ENCODE measurements at places on chromosomes 2 and 18.

- DNase-seq = no peak
Measured at GRCh38 chr2:239462191-239462515, 61.3 kb upstream of the HDAC4 start.

GRCh38 chr2:207481924-207482323 lies 47.8 kb upstream of the CREB1 start:
- DNase-seq = no peak

DNA sequence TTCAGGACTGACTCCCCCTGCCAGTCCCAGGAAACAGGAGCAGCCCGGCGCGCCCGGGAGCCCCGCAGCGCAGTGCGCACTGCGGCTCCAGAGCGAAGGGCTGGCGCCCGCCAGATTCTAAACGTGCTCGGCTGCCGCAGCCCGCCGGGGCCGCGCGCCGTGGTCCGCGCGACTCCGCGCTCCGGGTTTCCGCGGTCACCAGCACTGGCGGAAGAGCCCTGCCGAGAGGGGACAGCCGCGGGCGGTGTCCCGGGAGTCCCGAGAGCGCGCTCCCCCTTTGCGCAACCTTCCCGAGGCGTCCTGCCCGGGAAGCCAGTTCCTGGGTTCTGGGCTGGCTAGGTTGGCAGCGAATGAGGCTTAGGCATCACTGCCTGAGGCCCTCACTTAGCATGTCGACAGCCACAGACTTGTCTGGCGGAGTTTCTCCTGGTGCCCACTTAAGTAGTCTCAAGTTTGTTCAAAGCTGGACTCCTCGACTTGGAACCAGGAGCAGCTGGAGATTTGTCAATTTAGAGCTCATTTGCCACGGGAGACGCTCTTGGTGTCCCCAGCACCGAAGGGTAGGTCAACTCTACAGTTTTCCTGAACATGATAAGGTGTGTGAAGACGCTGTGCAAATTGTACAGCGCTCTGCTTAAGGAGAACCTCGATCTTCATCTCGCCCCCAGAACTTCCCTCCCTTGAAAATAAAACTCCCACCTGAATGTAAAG lies 1.5 kb upstream of the VSNL1 start:
- DNase-seq = no peak

- DNase-seq = peak; percentile 100
Measured at GRCh38 chr2:142874293-142874814, 3.1 kb upstream of the KYNU start.

DNA sequence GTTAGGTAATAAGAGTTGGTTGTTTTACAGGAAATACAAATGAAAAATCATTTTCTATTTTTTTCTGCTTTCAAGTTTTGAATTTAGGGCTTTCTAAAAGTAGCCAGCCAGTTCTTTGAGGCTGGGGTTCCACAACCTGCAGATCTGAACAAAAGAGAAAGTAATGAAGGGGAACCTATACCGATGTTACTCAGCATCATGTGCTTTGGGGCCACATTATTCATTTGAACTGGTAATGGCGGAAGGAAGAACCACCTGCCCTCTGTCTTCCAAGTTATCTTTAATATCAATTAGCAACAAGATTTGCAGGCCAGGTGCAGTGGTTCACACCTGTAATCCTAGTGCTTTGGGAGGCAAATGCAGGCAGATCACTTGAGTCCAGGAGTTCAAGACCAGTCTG lies 12.9 kb upstream of the MRO start:
- no peak for DNase-seq

DNA sequence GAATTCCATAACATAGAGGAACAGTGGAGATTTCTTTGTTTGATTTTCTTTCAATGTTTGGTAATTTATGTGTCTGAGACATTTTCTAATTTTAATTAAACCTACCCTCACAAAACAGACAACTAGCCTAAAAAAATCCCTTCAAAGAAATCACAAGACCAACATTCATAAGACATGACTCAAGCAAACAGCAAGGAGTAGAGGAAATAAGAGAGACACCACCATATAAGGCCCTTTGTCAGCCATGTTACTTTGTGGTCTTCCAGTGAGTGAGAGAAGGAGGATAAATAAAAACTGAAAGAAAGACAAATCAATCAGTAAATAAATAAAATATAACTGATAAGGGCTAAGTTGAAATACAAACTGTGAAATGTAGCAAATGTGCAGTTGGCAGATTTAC lies 830.8 kb upstream of the SLC39A10 start:
- no peak for DNase-seq

- DNase-seq = no peak
Measured at GRCh38 chr2:190216829-190217228, 102.8 kb downstream of the HIBCH start.

DNA sequence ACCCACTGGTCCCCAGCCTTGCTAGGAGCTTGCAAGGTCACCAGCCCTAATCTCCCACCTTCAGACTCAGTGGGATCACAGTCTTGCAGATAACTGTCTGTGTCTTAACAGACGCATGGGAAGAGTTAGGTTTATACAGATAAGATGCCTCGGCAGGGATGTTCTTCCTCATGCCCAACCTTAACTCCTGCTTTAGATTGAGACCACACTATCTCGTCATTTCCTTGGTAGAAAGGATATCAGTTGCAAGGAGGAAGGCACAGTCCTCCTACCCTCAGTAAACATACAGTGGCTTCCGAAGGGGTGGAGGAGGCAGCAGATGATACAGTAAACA lies 7.2 kb downstream of the NT5DC4 start:
- no peak for DNase-seq

DNA sequence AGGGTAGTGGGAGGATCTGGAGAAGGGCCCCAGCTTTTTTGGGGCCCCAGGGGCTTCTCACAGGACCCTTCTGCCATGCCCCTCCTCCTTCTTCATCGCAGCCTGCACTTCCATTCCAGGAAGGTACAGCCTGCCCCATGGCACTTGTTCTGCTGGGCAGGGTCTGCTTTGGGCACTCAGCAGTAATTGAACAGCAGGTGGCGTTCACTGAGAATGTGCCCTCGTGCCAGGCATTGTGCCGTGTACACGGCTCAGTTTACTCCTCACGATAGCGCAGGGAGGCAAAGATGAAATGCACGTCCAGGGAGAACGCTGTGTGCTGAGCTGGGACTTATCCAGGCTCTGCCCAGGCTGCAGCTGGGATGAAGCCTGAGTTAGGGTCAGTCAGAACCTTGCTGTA lies 54.8 kb upstream of the ASB18 start:
- peak; percentile 13 for DNase-seq

All from NCI-H460 (cell line).